Inflammatory macrophage treated with lipopolysaccharide for 1 hour (primary cell): ENCODE measurements at places on chromosomes 11 and 22.

- DNase-seq, result no peak
Observed at GRCh38 chr11:129251067-129251466, 58.9 kb upstream of the ARHGAP32 start.

DNA sequence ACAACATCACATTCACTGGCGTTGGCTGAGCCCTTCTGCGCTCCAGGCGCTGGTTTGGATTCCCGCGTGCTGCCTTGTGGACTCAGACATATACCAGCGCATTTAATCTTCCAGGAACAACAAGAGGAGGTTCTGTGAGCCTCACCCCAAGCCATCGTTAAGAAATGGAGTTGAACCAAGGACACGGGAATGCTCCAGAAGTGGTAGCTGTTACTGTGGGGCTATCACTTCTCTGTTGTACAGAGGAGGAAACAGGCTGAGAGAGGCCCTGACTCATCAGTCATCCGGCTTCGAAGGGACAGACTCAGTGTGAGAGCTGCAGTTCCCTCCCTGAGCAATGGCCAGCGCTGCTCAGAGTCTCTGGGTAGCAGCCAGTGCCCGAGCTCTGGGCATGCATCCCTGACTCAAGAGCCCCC lies 291.3 kb downstream of the TBC1D22A start:
- peak; percentile 4 for DNase-seq

DNA sequence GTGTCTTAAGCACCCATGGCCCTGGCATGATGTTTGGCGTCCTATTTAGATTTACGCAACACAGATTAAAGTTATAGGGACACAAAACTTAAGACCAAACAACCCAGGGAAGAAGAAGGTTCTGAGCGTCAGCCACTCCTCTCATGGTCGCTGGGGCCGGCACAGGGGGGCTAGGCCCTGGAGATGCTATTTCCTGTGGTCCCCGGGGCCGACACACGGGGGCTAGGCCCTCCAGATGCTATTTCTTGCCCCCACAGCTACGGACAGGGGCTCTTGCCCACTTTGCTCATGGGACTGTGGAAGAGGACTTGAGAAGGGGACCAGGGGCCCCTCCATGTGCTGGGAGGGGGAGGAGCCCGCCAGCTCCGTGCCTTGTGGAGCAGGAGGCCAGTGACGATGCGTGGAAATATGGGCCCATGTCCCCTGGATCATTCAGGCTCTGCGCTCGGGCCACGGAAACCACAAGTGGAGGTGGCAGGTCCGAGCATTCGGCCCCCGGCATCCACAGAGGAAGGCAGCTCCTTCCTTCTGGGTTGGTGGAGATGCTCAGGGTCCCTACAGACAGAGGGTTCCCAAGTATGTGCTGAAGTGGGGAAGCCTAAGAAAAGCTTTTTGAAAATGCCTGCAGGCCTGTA lies 711.1 kb downstream of the BRD1 start:
- no peak for DNase-seq

GRCh38 chr11:68257477-68258362 lies 14.1 kb downstream of the C11orf24 start:
- peak; percentile 98 for DNase-seq

- no peak for DNase-seq
Observed at GRCh38 chr11:36475192-36475591, 34.9 kb downstream of the TRAF6 start.

DNA sequence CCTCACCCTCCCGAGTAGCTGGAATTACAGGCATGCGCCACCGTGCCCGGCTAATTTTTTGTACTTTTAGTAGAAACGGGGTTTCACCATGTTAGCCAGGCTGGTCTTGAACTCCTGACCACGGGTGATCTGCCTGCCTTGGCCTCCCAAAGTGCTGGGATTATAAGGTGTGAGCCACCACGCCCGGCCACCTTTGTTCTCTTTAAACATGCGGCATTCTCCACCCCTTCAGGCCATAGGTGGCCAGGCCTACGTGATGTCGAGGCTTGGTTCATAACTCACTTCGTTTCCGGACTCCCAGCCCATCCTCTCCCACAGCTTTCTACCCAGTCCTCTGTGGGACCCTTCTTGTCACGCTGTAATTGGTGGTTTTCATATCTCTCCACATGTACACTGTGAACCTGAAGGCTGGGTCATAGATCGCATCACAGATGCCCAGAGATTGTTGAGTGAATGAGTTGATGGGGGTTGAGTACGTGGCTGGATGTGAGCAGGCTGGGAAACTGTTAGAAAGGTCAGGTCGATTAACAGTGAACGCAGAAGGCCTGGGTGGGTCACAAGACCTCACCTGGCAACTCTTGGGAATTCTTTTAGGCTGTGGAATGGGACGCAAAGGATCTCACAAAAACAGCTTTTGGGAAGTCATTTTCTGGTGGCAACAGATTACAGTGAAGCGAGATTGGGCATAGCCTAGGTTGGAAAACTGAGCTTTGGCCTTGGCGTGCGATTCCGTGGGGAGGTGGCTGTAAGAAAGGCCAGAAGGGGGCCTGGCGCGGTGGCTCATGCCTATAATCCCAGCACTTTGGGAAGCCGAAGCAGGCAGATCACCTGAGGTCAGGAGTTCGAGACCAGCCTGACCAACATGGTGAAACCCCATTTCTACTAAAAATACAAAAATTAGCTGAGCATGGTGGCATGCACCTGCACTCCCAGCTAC lies 44.5 kb downstream of the ST14 start:
- DNase-seq, result no peak

- DNase-seq, result no peak
Observed at GRCh38 chr11:116478669-116479668, 293.8 kb downstream of the BUD13 start.

GRCh38 chr22:43554694-43555365 lies 143.0 kb downstream of the MPPED1 start:
- DNase-seq, result no peak

- DNase-seq, result no peak
Observed at GRCh38 chr22:17780116-17780740, 6.0 kb upstream of the BID start.

- no peak for DNase-seq
Observed at GRCh38 chr22:42646569-42647525, 2.3 kb downstream of the CYB5R3 start.

DNA sequence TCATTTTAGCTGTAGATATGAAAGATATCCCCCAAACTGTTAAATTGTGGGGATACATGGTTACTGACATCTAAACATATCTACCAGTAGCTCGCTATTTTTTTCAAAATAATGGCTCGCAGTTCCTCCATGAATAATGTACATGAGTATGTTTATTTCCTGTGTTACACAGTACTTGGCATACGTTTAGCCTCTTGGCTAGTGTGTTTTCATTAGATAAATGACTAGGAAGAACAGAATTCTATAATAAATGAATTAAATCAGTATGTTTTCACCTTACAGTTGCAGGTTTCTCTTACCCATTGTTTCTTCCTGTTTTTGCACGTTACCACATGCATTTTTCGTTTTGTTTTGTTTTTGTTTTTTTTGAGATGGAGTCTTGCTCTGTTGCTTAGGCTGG lies 21.8 kb downstream of the RNF169 start:
- no peak for DNase-seq

GRCh38 chr11:66680966-66681645 lies 3.4 kb upstream of the RBM4B start:
- DNase-seq, result no peak

DNA sequence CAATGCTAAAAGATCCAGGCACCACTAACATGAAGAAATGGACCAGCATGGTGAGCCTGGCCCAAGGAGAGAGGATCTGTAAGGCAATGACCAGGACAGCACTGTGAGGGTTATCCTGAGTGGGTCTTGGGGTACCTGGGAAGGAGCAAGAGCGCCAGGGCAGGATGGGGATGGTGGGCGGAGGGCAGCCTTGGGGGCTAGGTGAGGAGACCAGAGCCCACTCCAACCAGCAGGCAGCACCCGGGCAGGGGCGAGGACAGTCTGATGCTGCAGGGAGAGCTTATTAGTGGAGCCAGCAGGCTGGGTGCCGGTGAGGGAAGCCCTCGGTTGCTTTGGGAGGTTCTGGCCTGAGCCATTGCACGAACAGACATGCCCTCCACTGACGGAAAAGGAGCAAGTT lies 10.7 kb upstream of the NAP1L4 start:
- DNase-seq, result no peak

GRCh38 chr11:67022341-67022933 lies 497 bp upstream of the SYT12 start:
- DNase-seq, result peak; percentile 23

DNA sequence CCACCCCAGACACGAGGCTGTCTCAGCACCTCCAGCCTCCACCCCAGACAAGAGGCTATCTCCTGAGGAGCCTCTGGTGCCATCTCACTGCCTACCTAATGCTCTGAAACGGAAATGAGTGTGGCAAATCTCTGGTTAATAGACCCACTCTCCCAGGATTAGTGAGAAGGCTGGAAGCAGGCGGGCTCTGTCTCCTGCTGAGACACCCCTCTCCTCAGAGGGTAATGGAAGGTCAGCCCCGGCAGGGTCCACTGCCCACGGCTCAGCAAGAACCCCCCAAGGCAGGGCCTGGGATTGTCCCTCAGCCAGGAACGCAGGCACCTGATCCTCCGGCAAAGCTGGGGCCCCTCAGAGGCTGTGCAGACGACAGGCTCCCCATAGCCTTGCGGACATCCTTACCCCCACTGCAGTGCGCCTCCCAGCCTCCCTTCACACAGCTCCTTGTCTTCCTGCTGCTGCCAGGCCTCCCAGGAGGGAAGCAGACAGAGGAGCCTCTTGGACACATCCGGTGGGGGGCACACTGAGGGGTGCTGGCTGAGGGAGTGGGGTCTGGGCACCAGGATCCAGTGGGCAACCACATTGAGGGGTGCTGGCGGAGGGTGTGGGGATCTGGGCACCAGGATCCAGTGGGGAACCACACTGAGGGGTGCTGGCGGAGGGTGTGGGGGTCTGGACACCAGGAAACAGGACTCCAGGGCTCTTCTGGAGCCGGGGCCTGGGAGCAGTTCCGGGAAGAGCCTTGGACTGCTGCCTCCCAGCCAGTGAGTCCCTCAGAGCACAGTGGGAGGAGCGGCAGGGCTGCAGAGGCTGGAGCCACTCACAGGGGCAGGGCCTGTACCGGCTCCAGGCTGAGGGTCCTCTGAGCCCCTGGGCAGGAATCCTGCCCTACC lies 13.1 kb downstream of the CHID1 start:
- DNase-seq, result no peak

- no peak for DNase-seq
Observed at GRCh38 chr22:45992737-45993136, 15.8 kb upstream of the WNT7B start.

DNA sequence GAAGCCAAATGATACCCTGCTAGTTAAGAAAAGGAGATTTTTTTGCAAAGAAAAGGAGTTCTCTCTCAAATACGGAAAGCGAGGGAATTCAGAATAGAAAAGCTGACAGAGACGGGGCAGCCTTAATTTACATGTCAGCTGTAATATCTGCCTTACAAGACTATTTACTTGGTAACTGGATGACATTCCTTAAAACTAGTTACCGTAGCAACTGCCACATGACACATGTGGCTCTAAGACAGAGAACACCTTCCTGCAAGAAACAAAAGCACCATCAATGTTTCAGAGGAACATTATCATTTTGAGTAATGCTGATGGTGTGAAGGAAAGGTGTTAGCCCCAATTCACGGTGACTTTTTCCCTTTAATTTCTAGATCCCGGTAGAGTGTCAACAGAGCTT lies 222.1 kb downstream of the LRRC4C start:
- DNase-seq, result no peak

GRCh38 chr22:46079861-46080821 lies 70.2 kb upstream of the PPARA start:
- no peak for DNase-seq

GRCh38 chr11:66592457-66593302 lies at the start of the genes CCDC87 and CCS:
Gene CCDC87, minus strand, starts transcription at chr11:66593063. Its CDS starts 48 bp downstream, at chr11:66593015.
Gene CCS, plus strand, starts transcription at chr11:66593185. Its CDS starts 77 bp downstream, at chr11:66593262.
- peak; percentile 98 for DNase-seq

GRCh38 chr11:16871368-16871767 lies 132.9 kb downstream of the C11orf58 start:
- no peak for DNase-seq

DNA sequence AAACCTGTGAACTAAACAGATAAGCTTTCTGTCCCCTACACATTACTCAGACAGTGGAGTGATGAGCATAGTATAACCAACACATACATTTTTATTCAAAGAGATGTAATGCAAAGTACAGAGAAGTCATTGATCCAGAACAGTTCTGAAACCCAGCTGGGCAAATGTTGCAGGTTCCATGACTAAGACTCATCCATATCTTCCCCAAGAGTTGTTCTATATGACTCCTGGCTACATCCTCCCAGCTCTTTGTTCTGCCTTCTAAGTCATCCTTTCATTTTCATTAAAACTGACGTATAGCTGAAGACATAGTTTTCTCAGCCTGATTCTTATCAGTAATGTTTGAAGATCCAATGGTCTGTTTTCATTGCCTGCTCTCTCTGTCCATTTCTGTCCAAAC lies 47.3 kb downstream of the PLAAT5 start:
- DNase-seq, result no peak

GRCh38 chr11:73869332-73869949 lies 7.2 kb downstream of the COA4 start:
- no peak for DNase-seq

- no peak for DNase-seq
Observed at GRCh38 chr22:39958949-39959639, 1.1 kb upstream of the TMA7B start.

GRCh38 chr11:17730608-17731462 lies 3.7 kb upstream of the KCNC1 start:
- DNase-seq, result peak; percentile 26

DNA sequence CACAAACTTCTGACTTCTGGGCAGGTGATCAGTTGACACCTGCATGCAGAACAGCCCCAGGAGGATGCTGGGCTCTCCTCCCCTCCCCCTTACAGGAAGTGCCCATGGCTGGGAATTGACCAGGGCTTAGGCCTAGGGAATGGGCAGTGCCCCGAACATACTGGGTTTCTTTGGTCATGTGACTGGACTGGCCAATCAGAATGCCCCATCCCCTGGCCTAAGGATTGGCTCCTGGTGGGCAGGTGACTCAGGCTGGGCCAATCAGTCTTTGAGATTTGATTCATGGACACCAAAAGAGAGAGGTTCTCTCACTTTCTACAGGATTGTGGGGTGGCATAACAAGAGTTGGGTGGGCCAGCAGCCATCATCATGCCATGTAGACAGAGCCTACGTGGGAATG lies 37.1 kb downstream of the MCM5 start:
- DNase-seq, result no peak

GRCh38 chr11:36564376-36565030 lies 3.3 kb upstream of the RAG1 start:
- DNase-seq, result peak; percentile 26

GRCh38 chr11:60396382-60396781 lies at the start of gene MS4A14:
Gene MS4A14, plus strand, starts transcription at chr11:60396459. Its CDS starts 120 bp downstream, at chr11:60396579.
- peak; percentile 55 for DNase-seq
